GM20000 (cell line): ENCODE measurements at places on chromosomes 11 and 22.

DNA sequence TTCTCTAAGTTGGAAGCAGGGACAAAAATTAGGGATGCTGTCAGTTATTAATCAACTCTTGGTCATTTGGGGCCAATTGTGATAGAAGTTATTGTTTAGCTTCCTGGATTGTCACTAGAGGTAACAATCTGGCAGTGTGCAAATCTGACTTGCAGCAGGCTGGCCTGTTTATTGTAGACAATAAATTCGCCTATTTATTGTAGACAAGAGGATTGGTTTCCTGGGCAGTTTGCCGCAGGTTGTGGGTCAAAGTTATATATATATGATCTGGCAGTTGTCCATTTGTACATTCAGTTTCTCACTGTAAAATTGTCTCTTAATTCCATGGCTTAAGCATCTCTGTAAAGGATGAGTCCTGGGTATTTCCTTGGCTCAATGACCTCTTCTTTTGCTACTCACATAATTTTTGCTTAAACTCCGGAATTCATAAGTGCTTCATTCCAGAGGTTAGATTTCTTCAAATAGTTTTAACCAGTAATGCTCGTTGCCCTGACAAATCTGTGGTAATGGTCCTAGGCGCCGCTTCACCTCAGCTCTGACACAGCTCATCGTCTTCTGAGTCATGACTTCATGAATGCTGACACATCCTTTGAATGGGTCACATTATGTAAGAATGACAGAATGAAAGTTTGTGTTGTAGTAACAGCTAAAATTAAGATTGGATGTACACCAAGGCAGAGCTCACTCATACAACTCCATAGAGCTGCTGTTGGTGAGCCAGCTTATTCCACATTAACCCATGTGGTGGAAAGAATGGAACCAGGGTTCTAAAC, 7.8 kb upstream of the MMP3 start:
- DNase-seq: no peak

- DNase-seq: no peak
Measured at GRCh38 chr11:39541945-39542351, 1917.5 kb downstream of the LRRC4C start.

GRCh38 chr11:84316866-84317555, 1030.8 kb upstream of the CCDC90B start:
- no peak for DNase-seq

DNA sequence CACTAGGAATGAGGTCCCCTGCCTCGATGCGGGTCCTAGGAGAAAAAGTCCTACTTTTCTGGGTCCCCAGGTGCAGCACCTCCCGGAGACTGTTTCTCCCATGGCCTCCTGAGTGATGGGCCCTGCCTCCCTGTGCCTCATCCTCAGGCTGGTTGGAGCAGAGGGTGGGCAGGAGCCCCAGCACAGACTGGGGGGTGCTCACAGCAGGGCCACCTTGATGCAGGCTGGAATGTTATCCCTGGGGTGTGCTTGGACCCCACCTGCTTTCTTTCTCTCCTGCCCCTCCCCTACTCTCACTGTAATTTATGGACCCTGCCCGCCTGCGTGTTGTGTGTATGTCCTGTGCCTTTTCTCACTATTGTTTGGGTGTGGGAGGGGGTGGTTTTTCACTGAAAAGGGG, 8.1 kb downstream of the SHISA8 start:
- DNase-seq: no peak

DNA sequence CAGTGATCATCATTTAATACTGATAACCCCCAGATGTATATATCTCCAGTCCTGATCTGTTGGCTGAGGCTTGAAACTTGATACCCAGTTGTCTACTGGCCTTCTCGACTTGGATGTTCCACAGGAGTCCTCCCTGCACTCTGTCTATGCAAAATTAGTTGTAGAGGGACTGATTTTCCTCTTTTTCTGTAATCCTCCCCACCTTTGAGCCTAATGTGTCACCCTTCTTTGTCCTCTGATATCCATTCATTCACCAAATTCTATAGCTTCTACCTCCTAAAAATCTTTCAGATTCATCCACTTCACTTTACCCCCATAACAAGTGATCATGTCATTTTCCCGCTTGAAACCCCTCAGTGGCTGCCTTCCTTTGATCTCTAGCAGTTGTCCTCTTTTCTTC, 16.4 kb downstream of the COA4 start:
- DNase-seq: no peak

- no peak for DNase-seq
Measured at GRCh38 chr22:20423008-20423905, 14.4 kb downstream of the SCARF2 start.
